ENCODE measurements at places on chromosomes 5 and 9.

DNA sequence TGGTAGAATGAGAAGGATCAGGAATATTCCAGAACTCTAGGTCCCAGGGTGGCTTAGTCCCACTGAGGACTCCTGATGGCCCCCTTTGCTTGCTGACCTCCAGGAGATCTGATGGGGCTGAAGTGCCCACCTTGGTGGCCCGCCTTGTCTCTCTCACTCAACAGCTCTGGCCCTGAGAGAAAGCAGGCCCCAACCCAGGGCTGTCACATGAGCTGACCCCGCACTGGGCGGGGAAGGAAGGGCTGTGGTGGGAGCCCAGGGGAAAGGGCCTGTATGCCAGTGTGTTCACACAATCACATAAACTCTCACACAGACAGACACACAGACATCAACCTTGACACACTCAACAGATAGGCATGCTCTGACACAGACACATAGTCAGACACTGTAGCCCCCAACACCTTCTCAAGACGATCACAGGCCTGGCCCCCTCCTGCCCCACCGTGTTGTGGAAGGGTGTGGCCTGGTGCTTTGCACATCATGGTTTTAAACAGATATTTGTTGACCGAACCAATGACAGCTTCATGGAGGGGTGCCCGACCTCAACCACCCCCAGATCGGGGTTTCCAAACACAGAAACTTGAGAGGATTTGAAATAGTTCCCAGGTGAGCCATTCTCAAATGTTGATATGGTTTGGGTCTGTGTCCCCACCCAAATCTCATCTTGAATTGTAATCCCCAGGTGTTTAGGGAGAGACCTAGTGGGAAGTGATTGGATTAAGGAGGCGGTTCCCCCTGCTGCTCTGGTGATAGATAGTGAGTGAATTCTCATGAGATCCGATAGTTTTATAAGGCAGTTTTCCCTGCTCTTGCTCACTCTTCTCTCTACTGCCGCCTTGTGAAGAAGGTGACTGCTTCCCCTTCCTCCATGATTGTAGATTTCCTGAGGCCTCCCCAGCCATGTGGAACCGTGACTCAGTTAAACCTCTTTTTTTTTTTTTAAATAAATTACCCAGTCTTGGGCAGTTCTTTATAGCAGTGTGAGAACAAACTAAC lies 48.5 kb upstream of the HAND1 start:
- no peak for DNase-seq

GRCh38 chr9:73701415-73702057 lies 549.9 kb downstream of the ANXA1 start:
- DNase-seq: no peak

- DNase-seq: no peak
Measured at GRCh38 chr9:34746526-34746925, 36.6 kb upstream of the CCL21 start.

- no peak for DNase-seq
Measured at GRCh38 chr5:73284220-73284795, 111.3 kb downstream of the TMEM174 start.

GRCh38 chr5:67515762-67516161 lies 319.2 kb upstream of the CD180 start:
- DNase-seq: no peak

GRCh38 chr5:155313518-155313917 lies 300.0 kb downstream of the KIF4B start:
- DNase-seq: no peak

DNA sequence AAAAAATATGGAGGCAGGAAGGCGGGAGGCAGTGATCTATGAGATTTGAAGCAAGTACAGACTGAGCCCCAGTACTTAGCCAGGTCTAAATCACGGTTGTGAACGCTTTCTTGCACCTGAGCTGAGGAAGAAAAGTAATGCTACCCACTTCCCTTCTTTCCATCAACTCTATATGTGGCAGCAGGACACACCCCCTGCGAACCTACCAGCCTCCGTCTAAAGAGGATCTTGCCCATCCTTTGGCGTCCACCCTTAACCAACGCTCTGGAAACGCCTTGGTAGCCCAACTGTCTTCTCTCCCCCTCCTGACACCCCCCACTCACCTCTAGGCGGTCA lies 545 bp downstream of the HMGCS1 start:
- DNase-seq: no peak

GRCh38 chr5:72194846-72195245 lies 87.6 kb downstream of the MAP1B start:
- no peak for DNase-seq

- DNase-seq: no peak
Measured at GRCh38 chr5:6457592-6457991, 8.9 kb downstream of the UBE2QL1 start.

- DNase-seq: no peak
Measured at GRCh38 chr9:131641618-131642495, 96.5 kb downstream of the PRRT1B start.

GRCh38 chr9:77848897-77849296 lies 182.7 kb downstream of the GNAQ start:
- peak; percentile 43 for DNase-seq

DNA sequence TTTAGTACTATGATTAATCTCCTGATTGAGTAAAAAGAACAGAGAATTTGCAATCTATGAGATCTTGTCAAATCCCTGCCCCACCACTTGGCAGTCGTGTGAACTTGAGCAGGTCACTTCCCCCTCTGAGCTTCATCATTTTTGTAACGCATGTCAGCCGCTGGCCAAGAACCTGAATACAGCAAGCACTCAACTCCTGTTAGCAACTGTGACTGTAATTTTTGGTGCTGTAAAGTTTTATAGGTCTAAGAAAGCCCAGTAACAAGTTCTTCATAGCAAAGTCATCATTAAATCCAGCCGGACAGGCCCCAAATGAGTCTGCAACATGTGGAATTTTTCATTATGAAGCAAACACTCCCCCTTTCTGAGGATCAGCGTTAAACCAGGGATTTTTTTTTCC lies 49.4 kb downstream of the DRD1 start:
- no peak for DNase-seq

DNA sequence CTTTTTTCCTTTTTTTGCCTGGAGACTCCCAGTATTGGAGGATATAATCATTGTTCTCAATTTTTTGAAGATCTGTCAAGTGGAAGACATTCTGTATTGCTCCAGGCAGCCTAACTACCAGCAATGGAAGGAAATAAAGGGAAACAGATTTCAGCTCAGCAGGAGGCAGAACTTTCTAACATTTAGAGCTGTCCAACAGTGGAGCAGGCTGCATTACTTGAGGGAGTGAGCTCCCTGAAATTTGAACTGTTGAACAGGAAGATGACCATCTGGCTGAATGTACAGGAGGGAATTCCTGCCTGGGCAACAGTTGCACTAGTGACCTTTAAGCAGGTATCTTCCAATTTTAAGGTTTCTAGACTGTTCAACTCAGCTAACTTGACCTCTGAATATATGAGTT lies 1.1 kb upstream of the GAPVD1 start:
- DNase-seq: no peak
